Fibroblast of the aortic adventitia (primary cell): ENCODE measurements at places on chromosomes 12 and 14.

- DNase-seq, result no peak
Observed at GRCh38 chr12:115374480-115375185, 690.7 kb upstream of the TBX3 start.

DNA sequence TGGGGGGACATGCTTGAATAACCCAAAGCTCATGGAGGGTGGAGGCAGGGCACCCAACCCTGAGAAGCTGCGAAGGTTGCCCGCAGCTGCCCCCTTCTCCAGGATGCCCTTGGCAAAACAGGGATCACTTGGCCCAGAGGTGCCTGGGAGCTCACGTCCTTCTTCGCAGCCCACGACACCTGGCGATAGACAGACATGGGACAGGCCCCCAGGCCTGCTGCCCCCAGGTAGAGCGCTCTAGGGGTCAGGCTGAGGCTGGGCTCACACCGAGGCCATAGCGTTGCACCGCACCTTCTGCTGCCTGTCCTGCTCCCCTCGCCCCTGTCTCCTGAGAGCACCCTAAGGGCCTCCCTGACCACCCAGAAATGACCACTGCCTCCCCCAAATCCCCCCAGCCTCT, 20.2 kb upstream of the PLA2G1B start:
- no peak for DNase-seq

- no peak for DNase-seq
Observed at GRCh38 chr12:48122065-48122834, 3.1 kb downstream of the PFKM start.

GRCh38 chr12:82852529-82852928, 165.8 kb downstream of the TMTC2 start:
- DNase-seq, result no peak

DNA sequence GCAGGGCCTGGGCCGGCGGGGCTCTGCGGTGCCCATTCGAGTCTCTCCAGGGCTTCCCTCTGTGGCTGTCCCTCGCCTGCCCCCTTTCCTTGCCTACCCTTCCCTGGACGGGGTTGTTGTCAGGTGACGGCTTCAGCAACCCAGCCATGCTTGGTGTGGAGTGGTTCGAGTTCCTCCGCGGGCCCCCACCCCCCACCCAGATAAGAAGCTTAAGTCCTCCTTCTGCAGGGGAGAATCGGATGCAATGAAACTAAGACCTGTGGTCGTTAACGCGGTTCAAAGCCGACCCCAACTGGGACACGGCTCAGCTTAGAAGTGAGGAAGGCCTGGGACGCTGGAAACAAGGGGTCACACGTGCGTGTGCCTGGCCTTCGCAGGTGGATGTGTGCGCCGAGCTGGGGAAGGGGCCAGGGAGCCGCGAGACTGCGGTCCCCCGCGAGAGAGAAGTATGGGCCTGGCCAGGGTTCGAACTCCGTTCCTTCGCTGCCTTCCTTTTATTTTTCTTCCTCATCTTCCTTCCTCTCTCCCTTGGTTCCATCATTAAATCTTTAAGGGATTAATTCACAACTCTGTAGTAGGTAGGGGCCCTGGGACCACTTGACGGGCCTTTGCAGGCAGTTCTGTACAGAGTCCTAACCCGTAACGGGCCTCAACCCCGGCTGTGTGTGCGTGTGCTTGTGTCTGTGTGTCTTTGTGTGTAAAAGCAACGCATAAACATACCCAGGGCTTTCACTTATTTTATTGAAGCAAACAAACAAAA, 3.5 kb downstream of the TTC6 start:
- DNase-seq, result no peak

DNA sequence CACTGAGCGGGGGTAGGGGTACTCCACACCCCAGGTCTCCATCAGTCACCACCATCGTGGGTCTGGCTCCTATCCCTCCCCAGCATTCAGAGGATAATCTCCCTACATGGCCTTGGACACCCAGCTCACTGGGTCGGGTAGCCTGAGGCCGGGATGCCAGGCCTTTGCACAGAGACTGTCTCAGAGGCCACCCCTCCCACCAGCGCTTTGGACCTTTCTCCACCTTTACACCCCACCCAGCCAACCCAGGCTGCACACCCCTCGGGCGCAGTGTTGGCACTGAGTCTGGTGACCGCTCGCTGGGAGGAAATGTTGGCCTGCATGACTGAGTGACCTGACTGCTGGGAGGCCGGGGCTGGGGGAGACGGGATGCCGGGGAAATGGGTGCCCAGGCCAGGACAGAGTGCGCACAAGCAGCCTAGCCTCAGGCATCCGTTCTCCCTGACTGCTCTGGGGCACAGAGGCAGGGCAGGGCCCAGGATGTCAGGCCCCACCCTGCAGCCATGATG, 10.6 kb upstream of the LBHD2 start:
- DNase-seq, result no peak

- no peak for DNase-seq
Observed at GRCh38 chr12:89345376-89345775, 6.9 kb downstream of the DUSP6 start.

DNA sequence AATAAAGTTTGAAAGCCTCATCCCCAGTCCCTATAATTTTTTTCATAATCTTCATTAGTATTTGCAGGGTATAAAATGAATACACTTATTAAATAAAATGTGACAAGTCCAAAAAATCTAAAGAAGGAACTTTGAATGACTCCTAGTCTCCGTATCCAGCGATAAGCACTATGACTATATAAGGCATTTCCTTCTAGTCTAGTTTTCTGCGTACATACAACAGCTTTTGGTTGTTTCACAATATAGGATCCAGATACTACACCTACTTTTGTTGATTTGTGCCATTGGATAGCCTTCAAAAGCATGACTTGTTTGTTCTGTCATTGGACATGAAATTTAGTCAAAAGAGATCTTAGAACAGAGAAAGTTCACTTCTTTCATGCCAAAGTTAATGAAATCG, 133.3 kb upstream of the PWP1 start:
- no peak for DNase-seq

DNA sequence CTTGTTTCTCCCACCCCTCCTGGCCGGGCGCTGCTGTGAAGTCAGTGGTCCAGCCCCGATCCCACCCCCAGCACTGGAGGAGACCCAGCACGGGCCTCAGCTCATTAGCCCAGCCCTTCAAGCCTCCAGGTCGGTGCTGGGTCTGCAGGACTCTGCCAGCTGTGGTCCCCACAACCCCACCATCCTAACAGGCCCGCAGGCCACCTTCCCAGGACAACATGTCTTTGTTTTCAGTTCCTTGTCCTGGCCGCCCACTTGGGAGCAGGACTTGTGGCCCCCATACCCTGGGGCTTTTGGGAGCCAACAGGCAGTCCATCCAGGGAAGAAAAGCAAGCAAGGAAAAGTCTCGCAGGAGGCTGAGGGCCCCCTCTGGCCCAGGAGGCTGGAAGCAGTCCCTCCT, 60.0 kb downstream of the HRK start:
- no peak for DNase-seq

DNA sequence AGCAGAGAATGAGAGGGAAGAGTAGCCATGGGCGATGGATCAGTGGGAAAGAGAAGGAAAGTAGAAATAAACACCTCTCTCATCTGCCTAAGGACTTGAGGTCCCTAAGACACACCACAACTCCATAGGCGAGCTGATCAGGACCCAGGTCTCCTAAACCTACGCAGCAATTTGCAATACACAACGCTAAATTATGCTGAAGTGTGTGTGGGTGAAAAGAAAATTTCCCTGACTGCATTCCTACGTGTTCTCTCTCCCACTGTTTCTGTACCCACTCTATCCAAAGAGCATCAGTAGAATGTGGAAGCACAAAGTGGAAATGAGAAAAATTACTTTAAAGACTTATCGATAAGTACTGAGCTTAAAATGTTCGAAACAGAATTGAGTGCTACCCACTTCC, 88.9 kb downstream of the RPS29 start:
- no peak for DNase-seq

- no peak for DNase-seq
Observed at GRCh38 chr14:106883218-106883692, 1356.9 kb downstream of the TMEM121 start.

DNA sequence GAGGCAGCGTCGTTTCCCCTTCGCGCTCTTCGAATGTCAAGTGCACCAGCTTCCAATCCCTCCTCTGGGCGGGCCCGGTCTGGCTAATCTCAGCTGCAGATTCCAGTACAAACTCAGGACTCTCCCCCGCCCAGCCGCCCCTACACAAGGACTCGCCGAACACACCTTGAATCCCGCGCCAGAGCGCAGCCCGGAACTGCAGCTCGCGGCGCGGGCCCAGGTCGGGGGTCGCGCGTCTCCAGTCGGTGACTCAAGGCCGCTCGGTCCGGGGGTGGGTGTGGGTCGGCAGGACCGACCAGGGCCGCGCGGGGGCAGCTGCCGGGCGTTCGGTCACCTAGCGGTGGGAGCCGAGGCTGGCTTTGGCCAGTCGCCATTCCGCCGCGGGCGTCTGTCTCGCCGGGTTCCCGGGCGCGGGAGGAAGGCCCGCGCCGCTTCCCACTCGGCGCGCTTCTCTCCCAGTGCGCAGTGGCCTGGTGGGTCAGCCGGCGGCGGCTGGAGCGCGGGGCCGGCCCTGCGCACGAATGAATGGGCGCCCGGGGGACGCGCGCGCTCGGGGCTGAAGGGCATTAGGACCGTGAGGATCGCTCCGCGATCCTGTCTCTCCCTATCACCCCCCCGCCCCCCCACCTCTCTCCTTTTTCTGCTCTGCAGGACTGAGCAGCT, at the start of gene GALNT16:
Gene GALNT16 (plus strand): TSS at position 632 of the 663 bp plus-strand sequence. CDS start 133 bp downstream, outside the sequence.
- DNase-seq, result no peak

DNA sequence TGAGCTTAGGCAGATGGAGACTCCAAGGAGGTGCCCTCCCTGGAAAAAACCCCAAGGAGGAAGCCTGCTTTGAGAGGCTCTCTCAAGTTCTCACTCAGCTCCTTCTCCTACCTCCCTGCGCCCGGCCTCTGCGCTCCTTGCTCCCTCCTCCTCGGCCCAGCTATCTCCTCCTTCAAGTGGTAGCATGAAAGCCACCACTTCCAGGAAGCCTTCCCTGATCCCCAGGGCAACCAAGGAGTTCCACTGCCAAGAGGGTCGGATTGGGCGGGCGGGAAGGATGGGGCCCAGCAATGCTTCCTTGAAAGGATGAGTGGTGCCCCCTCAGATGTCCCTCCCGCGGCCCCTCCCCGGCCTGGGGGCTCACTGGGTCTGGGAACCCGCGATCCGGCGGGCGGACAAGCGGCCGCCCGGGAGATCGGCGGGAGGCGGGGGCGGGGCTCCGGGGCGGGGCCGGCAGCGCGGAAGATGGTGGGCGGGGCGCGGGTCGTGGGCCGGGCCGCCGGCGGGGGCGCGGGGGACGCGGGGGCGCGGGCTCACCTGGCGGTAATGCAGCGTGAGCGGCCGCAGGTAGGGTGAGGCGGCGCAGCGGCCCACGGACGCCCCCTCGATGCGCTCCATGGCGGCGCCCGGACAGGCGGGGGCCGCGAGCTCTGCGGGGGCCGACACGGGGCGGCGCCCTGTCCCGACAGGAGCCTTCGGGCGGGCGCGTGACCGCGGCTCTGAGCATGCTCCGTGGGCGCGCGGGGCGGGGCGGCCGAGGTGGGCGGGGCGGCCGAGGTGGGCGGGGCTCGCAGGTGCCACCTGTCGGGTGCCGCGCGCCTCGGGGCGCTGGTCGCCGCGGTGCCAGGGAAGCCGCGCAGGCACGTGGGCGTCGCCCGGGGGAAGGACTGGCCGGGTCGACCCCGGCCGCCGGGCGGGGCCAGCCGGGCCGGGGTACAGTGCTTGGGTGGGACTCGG, at the start of gene NUDT14:
Gene NUDT14 (minus strand): TSS at position 721 of the 957 bp plus-strand sequence. CDS start 103 bp downstream, at position 618.
- DNase-seq, result peak; percentile 27

- peak; percentile 48 for DNase-seq
Observed at GRCh38 chr12:2895051-2895451, 4.4 kb downstream of the TULP3 start.

- DNase-seq, result no peak
Observed at GRCh38 chr12:79934281-79935020, 446 bp downstream of the PPP1R12A start.

DNA sequence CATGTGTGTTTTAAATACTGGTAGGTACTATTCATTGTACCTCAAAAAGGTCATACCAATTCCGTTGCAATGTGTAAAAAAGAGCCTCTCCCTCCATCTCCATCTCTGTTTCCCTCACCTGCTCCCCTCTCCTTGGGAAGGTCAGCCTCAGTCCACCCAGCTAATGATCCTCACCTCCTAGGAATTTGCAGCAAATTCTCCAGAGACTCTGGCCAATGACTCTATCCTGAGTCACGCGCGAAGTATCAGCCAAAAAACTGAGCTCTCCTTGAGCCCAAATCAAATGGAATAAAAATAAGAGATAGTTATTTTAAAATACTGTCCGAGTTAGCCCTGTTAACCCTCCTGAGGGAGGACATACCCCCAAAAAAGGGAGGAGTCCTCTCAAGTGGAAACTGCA, 148.4 kb downstream of the DPF3 start:
- DNase-seq, result peak; percentile 95

DNA sequence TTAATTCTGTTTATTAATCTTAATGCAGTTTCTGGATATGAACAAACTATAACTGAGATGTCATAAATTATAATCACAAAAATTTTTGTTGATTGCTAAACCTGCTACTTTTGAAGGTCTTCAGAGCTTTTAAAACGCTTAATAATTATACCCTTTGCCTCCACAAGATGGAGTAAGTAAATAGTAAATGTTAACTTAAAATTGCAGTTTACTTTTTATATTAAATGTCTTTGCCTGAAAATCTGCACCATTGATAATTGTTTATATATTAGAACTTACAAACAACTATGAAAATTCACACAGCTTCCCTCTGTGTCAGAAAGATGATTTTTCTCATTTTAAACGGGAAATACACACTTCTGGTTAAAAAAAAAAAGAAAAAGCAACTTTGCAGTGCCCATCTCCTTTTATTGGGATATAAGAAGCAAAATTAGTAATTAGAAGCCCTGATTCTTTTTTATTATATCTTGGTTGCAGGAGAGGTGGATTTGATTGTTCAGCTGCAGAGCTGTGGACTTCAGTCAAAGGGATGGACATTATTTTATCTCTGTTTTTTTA, 35.6 kb downstream of the SCFD1 start:
- DNase-seq, result peak; percentile 21

DNA sequence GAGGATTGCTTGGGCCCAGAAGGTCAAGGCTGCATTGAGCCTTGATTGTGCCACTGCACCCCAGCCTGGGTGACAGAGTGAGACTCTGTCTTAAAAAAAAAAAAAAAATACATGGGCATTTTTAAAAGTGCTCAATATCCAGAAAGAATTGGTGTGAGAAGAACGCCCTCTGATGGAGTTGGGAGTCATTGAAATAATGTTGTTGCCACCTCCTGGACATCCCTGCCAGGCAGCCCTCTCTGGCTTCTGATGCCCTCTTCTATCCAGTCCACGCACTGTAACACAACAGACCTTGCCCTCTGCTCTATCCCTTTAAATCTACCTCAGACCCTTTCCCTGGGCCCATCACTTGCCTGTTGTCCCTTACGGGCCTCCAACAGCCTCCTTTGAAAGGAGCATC, 4.9 kb downstream of the PTGDR start:
- DNase-seq, result peak; percentile 61

- DNase-seq, result peak; percentile 70
Observed at GRCh38 chr12:102480406-102480805, at the start of gene IGF1. IGF1 (minus strand) TSS chr12:102480563; CDS start chr12:102480381, 182 bp downstream.

- peak; percentile 32 for DNase-seq
Observed at GRCh38 chr12:15131431-15131830, 89.8 kb downstream of the RERG start.

DNA sequence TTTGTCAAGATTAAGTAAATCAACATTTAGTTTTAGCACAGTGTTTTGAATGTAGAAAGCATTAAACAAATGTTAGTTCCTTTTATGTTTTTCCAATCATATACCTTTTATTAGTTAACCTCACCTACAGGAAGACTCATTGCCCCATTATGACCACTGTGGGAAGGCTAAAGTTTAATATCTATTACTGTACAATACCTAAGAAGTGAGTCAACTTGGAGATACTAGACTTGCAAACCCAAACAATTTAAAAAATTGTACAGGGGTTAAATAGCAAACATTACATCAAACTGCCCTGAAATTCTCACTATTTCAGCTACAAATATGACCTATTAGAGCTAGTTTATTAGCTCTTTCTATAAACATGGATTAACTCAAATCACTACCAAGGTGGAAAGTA, 8.6 kb upstream of the G2E3 start:
- peak; percentile 28 for DNase-seq
